ENCODE measurements at places on chromosomes 5 and 9. TPM values are rescaled to one million over a fixed set of nuclear protein-coding genes. Genes with fewer than 3 reads are reported as not detected.

- H3K27me3 ChIP-seq: no peaks in the 10 kb centered on the region
- no peak overlapping the region for H3K27ac ChIP-seq
- DNase-seq: no peak
- no peaks in the 10 kb centered on the region for H3K36me3 ChIP-seq
Observed at GRCh38 chr9:100679834-100680233, 102.0 kb downstream of the CAVIN4 start.

GRCh38 chr9:76996700-76997099, 22.8 kb upstream of the FOXB2 start:
- no peaks in the 10 kb centered on the region for H3K4me1 ChIP-seq
- no peaks in the 10 kb centered on the region for H3K36me3 ChIP-seq
- DNase-seq: peak; percentile 23
- H3K27me3 ChIP-seq: no peaks in the 10 kb centered on the region
- H3K27ac ChIP-seq: no peak overlapping the region

GRCh38 chr5:112217843-112218579, 201.1 kb downstream of the EPB41L4A start:
- H3K36me3 ChIP-seq: no peaks in the 10 kb centered on the region
- no peak overlapping the region for H3K27ac ChIP-seq
- peak; percentile 9 for DNase-seq
- peaks cover 5% of the 10 kb centered on the region for H3K27me3 ChIP-seq
- no peak overlapping the region for H3K4me3 ChIP-seq

The PRLR gene
- total RNA-seq: 0.02 TPM

The BAAT gene
- 0.27 TPM for total RNA-seq

Measured in K562 (cell line).